Psoas muscle (tissue), 8 donors: ENCODE measurements at places on chromosomes 11 and 22. TPM values are rescaled to one million over a fixed set of nuclear protein-coding genes. Genes with fewer than 3 reads are reported as not detected.

DNA sequence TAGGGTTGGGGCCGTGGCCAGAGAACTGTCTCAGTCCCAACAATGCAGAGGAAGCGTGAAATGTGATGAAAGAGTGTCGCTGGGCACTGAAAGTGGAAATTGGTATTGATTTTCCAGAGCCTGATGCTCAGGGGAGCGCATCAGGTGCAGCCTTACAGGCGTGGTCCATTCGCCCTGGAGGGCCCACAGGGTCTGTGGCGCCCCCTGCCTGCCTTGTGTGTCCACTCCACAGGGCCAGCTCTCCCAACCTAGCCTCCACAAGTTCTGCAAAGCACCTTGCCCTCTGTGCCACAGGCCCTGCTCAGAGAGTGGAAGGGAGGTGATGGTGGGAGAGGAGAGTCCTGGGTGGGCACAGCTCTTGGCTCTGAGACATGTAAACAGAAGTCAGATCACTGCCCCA, 54.9 kb upstream of the LMO1 start:
- no peak overlapping the region for H3K4me3 ChIP-seq
- DNase-seq: no peak
- peaks cover 15% of the 10 kb centered on the region for H3K27me3 ChIP-seq
- no peaks in the 10 kb centered on the region for H3K36me3 ChIP-seq

DNA sequence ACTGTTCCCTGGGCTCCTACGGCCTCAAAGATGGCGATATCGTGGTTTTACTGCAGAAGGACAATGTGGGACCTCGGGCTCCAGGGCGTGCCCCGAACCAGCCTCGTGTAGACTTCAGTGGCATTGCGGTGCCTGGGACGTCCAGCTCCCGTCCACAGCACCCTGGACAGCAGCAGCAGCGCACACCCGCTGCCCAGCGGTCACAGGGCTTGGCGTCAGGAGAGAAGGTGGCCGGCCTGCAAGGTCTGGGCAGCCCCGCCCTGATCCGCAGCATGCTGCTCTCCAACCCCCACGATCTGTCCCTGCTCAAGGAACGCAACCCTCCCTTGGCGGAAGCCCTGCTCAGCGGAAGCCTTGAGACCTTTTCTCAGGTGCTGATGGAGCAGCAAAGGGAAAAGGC, 555 bp downstream of the DDI1 start:
- H3K27me3 ChIP-seq: no peaks in the 10 kb centered on the region
- no peaks in the 10 kb centered on the region for H3K36me3 ChIP-seq
- no peak for DNase-seq
- no peaks in the 10 kb centered on the region for H3K4me1 ChIP-seq
- no peak overlapping the region for H3K27ac ChIP-seq
- H3K4me3 ChIP-seq: no peak overlapping the region

DNA sequence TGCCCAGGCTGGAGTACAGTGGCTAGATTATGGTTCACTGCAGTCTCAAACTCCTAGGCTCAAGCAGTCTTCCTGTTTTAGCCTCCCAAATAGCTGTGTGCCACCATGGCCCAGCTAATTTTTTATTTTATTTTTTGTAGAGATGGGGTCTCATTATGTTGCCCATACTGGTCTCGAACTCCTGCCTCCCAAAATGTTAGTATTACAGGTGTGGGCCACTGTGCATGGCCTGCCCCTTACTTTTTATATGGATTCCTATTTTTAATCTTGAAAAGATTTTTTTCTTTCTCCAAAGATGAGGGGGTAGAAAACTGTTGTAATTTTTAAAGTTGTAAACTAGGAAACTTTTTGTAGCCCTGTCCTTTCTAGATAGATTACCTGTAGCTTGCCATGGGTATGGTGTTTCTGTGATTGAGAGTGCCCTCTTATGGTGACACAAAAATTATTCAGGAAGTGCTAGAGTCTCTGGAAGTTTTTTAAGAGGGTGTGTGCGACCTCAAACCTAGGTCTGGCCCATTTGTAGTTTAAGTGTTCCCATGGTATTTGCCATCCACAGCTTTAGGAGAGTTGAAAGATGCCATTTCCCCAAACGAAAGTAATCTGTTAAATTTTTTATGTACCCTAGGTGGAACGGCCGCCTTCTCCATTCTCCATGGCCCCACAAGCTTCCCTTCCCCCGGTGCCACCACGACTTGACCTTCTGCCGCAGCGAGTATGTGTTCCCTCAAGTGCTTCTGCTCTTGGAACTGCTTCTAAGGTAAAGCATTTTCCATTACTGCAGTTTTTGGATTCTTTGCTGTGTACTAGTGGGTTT, 32.4 kb downstream of the MCAM start:
- DNase-seq: no peak
- H3K4me1 ChIP-seq: no peaks in the 10 kb centered on the region
- no peaks in the 10 kb centered on the region for H3K27me3 ChIP-seq
- no peak overlapping the region for H3K27ac ChIP-seq
- H3K4me3 ChIP-seq: no peak overlapping the region

- H3K27me3 ChIP-seq: no peaks in the 10 kb centered on the region
- H3K4me3 ChIP-seq: no peak overlapping the region
- no peak for DNase-seq
- H3K4me1 ChIP-seq: peaks cover under 1% of the 10 kb centered on the region
- H3K36me3 ChIP-seq: no peaks in the 10 kb centered on the region
These were observed 14.9 kb downstream of the P2RX3 start for GRCh38 chr11:57353036-57353435.

DNA sequence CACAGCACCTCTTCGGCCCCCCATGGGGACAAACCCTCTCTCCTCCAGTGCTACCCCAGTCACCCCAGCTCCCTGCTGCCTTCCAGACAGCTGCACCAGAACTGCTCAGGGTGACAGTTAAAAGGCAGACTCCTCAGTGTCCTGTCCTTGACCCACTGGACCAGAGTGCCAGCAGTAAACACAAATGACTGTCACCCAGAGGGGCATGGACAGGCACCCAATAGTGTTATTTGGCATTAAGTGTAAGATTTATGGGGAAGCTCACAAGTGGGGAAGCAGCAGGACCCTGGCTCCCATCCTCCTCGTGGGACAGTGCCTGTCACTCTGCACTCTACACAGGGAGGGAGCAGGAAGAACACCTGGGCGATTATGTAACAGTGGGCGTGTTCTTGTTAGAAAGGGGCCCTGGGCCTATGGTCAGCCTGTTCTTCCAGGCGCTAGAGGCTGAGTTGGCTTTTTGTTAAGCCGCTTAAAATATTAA, 5.0 kb downstream of the RPS19BP1 start:
- no peak for DNase-seq
- H3K4me3 ChIP-seq: no peak overlapping the region
- peak overlapping the region; percentile 100 for H3K27ac ChIP-seq
- H3K27me3 ChIP-seq: no peaks in the 10 kb centered on the region

- H3K27me3 ChIP-seq: no peaks in the 10 kb centered on the region
- H3K4me1 ChIP-seq: peaks cover 20% of the 10 kb centered on the region
- H3K27ac ChIP-seq: no peak overlapping the region
These were observed 55.0 kb downstream of the ARHGAP42 start for GRCh38 chr11:100741866-100742625.

DNA sequence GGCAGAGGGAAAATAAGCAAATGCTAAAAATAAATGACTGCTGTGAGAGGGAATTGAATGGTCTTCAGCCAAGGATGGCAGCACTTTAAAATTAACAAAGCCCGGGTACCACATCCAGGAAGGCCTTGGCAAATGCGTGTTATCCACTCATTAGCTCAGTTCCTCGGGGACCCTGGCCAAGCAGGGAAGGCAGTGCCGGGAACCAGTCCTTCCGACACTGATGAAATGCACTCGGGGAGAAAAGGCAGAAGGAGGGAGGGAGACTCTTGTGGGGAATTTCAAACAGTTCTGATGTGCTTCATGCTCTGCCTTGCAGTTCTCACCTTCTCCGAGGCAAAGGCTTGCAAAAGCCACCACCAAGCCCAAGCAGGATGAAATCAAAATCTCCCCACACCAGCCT, 38.3 kb downstream of the CLPB start:
- H3K27me3 ChIP-seq: no peaks in the 10 kb centered on the region
- no peak overlapping the region for H3K4me3 ChIP-seq
- no peak overlapping the region for H3K27ac ChIP-seq

DNA sequence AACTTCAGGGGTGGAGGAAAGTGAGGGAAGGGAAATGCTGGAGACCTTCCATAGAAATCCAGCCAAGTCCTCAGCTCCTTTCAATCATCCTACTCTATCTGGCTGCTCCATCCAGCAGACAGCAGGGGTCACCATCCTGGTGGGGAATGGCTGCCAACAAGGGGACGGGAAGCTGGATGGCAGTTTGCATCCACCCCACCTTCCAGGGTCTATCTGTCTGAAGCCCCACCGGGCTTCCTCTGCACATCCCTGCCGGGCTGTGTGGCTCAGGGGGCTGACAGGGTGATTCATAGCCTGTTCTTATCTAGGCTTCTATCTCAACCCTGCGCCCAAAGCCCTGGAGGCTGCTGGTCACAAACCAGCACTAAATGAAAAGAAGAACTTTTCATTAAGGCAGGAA, 1.1 kb downstream of the SYTL2 start:
- H3K4me3 ChIP-seq: peak overlapping the region; percentile 79
- no peaks in the 10 kb centered on the region for H3K4me1 ChIP-seq
- no peaks in the 10 kb centered on the region for H3K27me3 ChIP-seq
- no peak overlapping the region for H3K27ac ChIP-seq

- H3K27ac ChIP-seq: no peak overlapping the region
- H3K27me3 ChIP-seq: no peaks in the 10 kb centered on the region
- no peaks in the 10 kb centered on the region for H3K36me3 ChIP-seq
These were observed 68.0 kb downstream of the OR5AK2 start for GRCh38 chr11:57056735-57057134.

DNA sequence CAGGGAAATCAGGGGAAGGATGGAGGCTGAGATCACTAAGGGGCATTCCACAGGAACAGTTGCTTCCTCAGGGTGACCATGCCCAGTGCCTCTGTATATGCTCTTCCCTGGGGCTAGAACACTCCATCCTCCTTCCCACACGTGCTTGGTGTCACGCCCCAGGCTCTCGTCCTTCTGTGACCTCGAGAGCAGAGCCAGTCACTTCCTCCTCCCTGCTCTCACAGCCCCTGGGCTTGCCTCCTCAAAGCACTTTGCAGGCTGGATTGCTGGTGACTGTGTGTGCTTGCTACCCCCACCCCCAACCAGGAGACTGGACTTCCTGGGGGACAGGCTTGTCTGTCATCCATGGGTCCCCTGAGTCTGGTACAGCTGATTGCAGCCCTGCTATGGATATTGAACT, 56.5 kb upstream of the AMPD3 start:
- H3K27ac ChIP-seq: no peak overlapping the region
- H3K36me3 ChIP-seq: no peaks in the 10 kb centered on the region
- peak; percentile 31 for DNase-seq
- no peaks in the 10 kb centered on the region for H3K27me3 ChIP-seq
- H3K4me1 ChIP-seq: no peaks in the 10 kb centered on the region

DNA sequence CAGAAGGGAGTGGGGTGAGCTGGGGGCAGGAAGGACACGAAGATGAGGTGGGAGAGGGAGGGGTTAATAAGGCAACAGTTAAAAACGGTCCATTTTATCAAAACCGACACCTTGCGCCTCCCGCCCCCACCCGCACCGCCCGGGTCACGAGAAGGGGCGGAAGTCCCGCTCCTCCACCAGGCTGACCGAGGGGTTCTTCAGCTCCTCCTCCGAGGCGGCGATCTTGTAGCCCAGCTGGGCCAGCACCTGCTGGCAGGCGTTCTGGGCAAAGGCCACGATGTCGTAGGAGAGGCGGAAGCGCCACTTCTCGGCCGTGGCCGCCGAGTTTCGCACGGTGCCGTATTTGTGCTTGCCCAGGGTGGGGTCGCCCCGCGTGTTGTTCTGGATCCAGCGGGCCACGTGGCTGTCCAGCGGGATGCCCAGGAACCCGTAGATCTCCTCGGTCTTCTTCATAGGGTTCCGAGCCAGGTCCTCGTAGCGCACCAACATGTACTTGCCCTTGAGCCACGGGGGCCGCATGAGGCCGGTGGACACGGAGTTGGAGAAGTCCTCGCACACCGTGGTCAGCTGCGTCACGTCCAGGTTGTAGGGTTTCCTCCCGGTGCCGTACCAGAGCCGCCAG, 15.8 kb downstream of the CHST1 start:
- H3K27ac ChIP-seq: no peak overlapping the region
- H3K4me3 ChIP-seq: no peak overlapping the region
- peaks cover 6% of the 10 kb centered on the region for H3K4me1 ChIP-seq
- H3K27me3 ChIP-seq: peaks cover 13% of the 10 kb centered on the region
- no peaks in the 10 kb centered on the region for H3K36me3 ChIP-seq

GRCh38 chr11:104163100-104164027, 583 bp downstream of the PDGFD start:
- H3K36me3 ChIP-seq: no peaks in the 10 kb centered on the region
- no peaks in the 10 kb centered on the region for H3K27me3 ChIP-seq
- no peak overlapping the region for H3K27ac ChIP-seq

LARGE1 gene
- 65.8 TPM for total RNA-seq

HEPHL1 gene
- not detected for total RNA-seq

NXPE4 gene
- total RNA-seq: not detected

INSC gene
- total RNA-seq: not detected

JHY gene
- 0.30 TPM for total RNA-seq
